ENCODE measurements at places on chromosomes 6 and 20.

GRCh38 chr6:168540713-168541291, 99.8 kb downstream of the SMOC2 start:
- no peak for DNase-seq

GRCh38 chr20:35329435-35330139, 37.4 kb upstream of the FAM83C start:
- peak; percentile 44 for DNase-seq

DNA sequence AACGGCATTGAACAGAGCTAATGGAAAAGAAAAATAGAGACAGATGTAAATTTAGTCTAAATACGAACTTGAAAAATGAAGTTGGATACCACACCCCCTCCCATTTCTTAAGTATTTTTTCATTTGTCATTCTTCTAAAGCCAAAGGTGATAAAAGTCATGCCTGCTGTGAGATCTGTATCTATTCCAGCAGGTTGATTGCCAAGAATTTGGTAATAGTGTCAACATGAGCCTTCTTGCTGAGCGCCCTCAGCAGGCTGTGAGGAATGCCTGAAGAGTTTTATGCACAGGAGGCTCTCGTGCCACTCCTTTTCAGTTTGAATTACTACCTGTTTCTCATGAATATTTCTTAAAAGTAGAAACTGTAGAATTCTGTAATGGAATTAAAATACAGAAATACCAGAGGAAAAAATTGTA, 165.4 kb downstream of the QKI start:
- no peak for DNase-seq

GRCh38 chr20:58251348-58251978, 23.0 kb upstream of the ANKRD60 start:
- DNase-seq = no peak

DNA sequence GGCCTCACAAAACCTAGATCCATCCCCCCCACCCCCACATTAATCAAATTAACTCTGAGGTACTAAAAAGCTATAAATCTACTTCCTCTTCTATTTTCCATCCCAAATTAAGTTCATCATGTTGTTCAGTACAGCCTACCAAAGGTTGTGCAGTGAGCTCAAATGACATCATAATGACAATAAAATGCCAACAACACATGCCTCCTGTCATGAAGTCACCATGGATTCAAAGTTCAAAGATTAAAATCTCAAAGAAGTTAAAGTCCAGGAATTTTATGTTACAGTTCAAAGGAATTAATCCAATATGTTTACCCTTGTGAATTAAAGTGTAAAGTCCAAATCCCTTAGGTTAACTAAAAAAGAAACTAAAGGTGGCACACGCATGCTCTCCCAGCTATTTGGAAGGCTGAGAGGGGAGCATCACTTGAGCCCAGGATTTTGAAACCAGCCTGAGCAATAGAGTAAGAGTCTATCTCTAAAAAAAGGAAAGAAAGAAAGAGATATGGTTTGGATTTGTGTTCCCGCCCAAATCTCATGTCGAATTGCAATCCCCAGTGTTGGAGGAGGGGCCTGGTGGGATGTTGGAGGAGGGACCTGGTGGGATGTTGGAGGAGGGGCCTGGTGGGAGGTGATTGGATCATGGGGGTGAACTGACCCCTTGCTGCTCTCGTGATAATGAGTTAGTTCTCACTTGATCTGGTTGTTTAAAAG, 25.7 kb upstream of the SIRT5 start:
- no peak for DNase-seq

DNA sequence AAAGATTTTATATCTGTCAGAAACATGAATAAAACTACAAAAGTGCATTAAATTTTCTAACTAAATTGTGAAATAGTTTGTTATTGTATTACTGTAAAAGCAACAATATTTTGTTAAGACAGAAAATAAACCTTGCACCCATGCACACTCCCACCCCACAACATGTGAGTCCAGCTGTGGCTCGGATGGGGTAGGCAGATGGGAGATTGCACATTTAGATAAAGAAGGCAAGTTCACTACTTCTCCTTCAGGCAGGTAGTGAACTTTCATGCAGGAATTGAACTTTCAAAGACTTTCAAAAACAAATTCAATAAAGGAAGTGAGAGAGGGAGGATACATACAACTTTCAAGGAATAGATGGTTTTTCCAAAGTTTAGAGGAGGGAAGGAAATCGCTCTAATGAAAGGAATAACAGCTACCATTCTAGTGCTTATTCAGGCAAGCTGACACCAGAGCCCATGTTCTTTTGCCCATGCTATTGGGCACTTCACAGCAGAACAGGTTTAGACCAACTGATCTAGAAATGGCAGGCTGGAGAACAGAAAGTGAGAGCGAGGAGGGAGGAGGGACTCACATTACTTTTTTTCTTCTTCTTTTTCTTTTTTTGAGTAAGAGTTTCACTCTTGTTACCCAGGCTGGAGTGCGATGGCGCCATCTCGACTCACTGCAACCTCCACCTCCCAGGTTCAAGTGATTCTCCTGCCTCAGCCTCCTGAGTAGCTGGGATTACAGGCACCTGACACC, 28.5 kb downstream of the SF3B5 start:
- DNase-seq = no peak

DNA sequence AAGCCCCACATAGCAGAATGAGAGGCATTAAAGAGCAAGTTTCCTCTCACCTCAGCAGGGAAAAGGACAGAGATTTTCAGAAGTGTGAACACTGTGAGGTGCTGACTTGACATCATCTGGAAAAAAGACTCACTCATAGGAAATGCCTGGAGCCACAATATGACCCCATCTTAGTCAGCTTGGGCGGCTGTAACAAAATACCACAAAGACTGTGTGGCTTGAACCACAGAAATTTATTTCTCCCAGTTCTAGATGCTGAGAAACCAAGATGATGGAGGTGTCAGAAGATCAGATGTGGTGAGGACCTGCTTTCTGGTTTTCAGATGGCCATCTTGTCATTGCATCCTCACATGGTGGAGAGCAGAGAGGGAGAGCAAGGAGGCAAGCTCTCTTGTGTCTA, 253.1 kb downstream of the ADGB start:
- DNase-seq = no peak

- DNase-seq = no peak
Observed at GRCh38 chr6:12262236-12263061, 27.7 kb upstream of the EDN1 start.

DNA sequence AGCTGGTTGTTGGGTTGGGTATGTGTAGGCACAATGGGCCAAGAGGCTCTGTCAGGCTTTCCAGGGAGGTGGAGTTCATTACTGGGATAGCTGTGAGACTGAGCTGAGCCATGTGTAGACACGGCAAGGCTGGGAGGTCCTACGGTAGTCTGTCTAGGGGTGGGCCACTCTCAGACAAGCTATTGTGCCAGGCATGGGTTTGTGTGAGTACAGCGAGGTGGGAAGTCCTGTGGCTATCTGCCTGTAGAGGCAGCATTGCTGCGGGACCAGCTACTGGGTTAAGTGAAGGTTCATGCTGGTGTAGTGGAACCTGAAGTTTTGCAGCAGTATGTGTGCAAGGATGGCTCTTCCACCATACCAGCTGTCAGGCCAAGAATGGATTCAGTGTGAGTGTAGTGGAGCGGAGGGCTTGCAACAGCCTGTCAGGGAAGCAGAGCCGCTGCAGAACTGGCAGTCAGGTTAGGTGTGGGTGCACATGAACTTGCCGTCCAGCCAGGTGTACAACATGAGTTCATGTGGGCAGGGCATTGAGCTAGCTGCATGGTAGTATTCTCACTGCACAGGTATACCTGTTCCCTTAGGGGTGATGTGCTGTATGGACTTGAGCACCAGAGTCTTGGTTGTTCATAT, 78.0 kb upstream of the CENPW start:
- no peak for DNase-seq

GRCh38 chr6:116992546-116992945, 115.5 kb downstream of the RFX6 start:
- no peak for DNase-seq

GRCh38 chr6:6712449-6713403, 124.2 kb downstream of the LY86 start:
- no peak for DNase-seq

- DNase-seq = no peak
Observed at GRCh38 chr20:24729896-24730605, 219.0 kb upstream of the CST7 start.

DNA sequence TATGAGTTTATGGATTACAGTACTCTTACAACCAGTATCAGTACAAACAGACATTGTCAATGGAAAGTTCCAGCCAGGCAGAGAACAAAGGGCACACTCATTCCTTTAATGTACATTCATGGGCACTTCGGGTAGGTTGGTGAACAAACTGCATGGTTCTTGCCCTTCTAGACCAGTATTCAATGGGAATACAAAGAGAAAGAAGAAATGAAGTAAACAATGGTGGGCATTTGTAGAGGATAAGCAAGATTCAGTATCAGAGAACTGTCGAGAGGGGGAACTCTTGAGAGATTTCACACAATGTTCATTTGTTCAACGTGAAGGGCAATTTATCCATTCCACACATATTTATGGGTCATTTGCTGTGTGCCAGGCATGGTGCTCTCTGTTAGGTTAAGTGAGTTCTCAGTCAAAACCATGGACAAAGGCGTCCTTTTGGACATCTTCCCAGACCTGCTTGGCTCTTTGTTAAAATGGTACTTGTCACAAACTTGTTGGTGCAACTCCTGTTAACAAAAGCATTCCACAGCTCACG, 714.8 kb downstream of the DHX35 start:
- no peak for DNase-seq

GRCh38 chr20:53959911-53960578, 110.3 kb downstream of the BCAS1 start:
- no peak for DNase-seq

Data from stimulated activated CD8-positive, alpha-beta memory T cell treated with anti-CD3 and anti-CD28 coated beads, Interleukin-15, amount 100 ng/mL, for 48 hours (primary cell).